Esophagus muscularis mucosa (tissue), 4 donors: ENCODE measurements at places on chromosomes 7 and 10. TPM values are rescaled to one million over a fixed set of nuclear protein-coding genes. Genes with fewer than 3 reads are reported as not detected.
A peak's percentile ranks its signal among the peaks of the same experiment; 100 is the strongest.

- H3K4me3 ChIP-seq = no peak overlapping the region
- H3K36me3 ChIP-seq = no peaks in the 10 kb centered on the region
- DNase-seq = no peak
- H3K4me1 ChIP-seq = no peaks in the 10 kb centered on the region
- no peak overlapping the region for H3K27ac ChIP-seq
Observed at GRCh38 chr7:49333180-49333881, 409.0 kb downstream of the CDC14C start.

OPN4 gene
- 0.32 TPM for total RNA-seq

DNA sequence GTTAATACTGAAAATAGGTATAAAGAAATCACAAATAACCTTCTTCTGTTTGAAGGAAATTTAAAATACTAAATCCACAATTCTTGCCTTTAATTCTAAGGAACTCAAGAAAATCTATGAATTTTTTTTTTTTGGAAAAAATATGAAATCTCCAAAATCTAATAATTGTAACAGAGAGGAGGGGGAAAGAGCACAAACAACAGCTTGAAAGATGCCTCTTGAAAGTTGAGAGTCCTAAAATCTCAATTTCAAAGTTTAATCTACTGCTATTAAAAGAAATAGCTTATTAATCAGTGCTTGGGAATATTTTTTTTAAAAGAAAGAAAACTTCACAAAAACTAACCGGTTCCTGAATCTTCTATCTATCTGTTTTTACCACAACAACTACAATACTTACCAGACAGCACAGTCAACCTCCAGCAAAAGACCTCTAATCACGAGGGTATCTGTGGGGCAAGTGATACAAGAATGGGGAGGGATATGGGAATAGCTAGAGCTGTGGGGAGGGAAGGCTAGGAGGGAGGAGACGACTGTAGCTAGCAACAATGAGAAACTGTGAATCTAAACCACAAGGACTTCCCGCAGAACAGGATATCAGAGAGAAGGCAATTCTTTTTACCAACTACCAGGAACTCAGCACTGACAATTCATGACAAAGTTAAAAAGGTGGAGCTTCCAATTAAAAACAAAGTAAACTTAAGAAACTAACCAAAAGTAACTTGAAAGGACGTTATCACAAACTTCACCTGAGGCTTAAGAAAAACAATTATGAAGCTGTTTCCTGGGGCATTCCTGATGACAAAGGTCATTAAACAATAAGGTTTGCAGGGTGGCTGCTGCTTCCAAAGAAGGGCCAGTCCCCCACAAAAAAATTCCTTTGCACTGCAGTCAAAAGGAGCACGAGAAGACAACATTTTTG, at the start of gene USP54:
TSS of gene USP54 (minus strand) at position 462 of the 919 bp plus-strand sequence. CDS start 15,684 bp downstream, outside the sequence.
- peak within 1 kb of the TSS; percentile 34 for H3K27ac ChIP-seq
- H3K4me3 ChIP-seq = no peak within 1 kb of the TSS
- no peaks in the 10 kb centered on the region for H3K36me3 ChIP-seq
- peaks cover 36% of the 10 kb centered on the region for H3K4me1 ChIP-seq

CPA2 gene
- not detected for total RNA-seq

VWDE gene
- total RNA-seq = not detected

TOMM7 gene
- 245 TPM for total RNA-seq

DNA sequence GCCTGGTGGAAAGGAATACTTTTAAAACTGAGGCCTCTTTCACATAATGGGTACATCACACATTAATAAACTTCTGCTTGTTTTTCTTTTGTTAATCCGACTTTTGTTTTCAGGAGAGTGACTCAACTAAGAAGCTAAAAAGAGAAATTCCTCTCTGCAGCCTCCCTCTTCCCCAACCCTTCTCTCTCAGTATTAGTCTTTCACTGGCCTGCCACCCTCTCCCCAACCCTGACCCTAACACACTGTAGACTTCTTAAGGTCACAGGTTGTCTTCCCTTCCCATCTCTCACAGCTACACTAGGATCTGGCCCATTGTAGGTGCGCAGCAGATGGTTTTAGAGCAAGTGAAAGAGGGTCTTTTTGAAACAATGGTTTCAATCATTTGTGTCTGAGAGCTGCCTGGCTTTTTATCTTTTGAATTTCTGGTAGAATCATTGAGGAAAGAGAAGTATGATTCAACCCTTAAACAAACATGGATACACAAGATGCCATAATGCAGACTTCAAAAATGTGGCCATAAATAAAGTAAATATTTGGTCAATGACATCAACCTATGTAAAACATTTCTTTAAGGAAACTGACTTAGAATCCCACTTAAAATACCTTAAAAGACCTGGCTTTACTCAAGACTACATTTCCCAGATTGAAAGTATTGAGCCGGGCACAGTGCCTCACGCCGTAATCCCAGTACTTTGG, 17.9 kb upstream of the FFAR4 start:
- H3K4me3 ChIP-seq = no peak overlapping the region
- no peaks in the 10 kb centered on the region for H3K27me3 ChIP-seq
- no peak overlapping the region for H3K27ac ChIP-seq
- H3K4me1 ChIP-seq = no peaks in the 10 kb centered on the region
- DNase-seq = no peak

GRCh38 chr10:27661514-27662286, 83.9 kb downstream of the MKX start:
- H3K36me3 ChIP-seq = no peaks in the 10 kb centered on the region
- H3K27ac ChIP-seq = no peak overlapping the region
- H3K27me3 ChIP-seq = no peaks in the 10 kb centered on the region

- DNase-seq = no peak
- no peaks in the 10 kb centered on the region for H3K4me1 ChIP-seq
- no peak overlapping the region for H3K4me3 ChIP-seq
- H3K27me3 ChIP-seq = no peaks in the 10 kb centered on the region
Observed at GRCh38 chr7:108480311-108480710, 24.1 kb upstream of the NRCAM start.

GRCh38 chr7:30879139-30880124, 32.2 kb upstream of the AQP1 start:
- no peak for DNase-seq
- H3K4me3 ChIP-seq = no peak overlapping the region
- peak overlapping the region; percentile 71 for H3K27ac ChIP-seq

FOXI2 gene
- total RNA-seq = 0.17 TPM

DNA sequence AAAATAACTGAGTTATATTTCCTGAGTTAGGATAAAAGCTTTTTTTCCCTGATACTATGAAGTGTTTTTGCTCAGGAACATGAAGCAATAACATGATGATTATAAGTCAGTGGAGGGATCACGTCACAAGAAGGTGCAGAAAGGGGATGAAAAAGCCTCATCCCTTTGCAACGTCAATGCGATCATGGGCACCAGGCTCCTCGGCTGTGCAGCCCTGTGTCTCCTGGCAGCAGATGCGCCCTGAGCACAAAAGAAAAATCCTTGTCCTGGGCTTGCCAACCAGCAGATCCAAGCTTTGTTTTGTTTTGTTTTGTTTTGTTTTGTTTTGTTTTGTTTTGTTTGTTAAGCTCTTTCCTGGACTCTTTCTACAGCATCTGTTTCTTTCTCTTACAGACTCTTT, 103.5 kb upstream of the PRSS1 start:
- H3K36me3 ChIP-seq = no peaks in the 10 kb centered on the region
- no peaks in the 10 kb centered on the region for H3K4me1 ChIP-seq
- DNase-seq = no peak
- no peak overlapping the region for H3K4me3 ChIP-seq
- no peaks in the 10 kb centered on the region for H3K27me3 ChIP-seq
- H3K27ac ChIP-seq = no peak overlapping the region

DNA sequence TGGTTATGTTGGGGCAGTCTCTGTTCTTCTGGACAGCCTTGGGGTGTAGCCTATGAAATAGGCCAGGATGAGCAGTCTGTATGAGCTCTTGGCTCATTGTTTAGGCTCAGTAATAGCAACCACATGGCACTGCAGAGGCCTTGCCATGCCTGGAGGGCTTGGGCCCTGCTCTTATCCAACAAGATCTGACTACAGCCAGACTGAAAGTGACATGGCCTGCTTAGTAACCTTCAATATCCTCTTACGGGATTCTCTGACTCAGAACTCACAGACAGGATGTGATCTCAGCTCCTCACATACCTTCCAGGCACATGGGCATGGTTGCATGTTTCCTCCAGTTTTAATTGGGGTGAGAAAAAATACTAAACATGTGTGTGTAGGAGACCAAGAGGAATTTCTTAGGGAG, 289.3 kb downstream of the PTEN start:
- no peak overlapping the region for H3K27ac ChIP-seq
- H3K36me3 ChIP-seq = no peaks in the 10 kb centered on the region
- H3K4me1 ChIP-seq = no peaks in the 10 kb centered on the region
- no peaks in the 10 kb centered on the region for H3K27me3 ChIP-seq

DNA sequence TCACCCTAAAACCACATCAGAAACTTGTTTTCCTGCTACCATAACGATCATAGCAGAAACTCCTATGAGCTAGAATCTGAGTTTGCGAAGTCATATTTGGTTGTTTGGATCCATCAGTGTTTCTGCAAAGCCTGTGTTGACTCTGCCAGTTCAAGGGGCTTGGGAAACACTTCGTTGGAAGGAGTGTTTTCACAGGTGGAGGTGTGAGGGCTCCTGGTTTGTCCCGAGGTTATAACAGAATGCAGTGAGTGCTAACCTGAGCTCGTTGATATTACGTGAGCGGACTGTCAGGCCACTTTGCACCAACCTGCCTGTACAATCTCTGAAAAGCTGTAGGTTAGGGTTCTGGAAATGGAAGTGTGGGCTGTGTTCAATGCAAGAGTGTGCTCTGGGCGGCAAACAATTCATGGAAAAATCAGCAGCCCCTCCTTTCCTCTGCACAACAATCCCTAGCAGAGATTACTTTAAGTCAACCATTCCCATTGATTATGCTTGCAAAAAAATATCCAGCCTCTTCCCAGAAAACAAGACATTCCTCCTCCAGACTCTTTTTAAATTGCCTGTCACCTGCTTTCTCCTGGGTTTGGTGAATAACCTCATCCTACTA, 622.0 kb downstream of the TYW1 start:
- H3K36me3 ChIP-seq = no peaks in the 10 kb centered on the region
- no peak for DNase-seq
- H3K4me1 ChIP-seq = no peaks in the 10 kb centered on the region
- no peak overlapping the region for H3K27ac ChIP-seq
- H3K27me3 ChIP-seq = no peaks in the 10 kb centered on the region
- no peak overlapping the region for H3K4me3 ChIP-seq
